ENCODE measurements at places on chromosomes 4 and X.

DNA sequence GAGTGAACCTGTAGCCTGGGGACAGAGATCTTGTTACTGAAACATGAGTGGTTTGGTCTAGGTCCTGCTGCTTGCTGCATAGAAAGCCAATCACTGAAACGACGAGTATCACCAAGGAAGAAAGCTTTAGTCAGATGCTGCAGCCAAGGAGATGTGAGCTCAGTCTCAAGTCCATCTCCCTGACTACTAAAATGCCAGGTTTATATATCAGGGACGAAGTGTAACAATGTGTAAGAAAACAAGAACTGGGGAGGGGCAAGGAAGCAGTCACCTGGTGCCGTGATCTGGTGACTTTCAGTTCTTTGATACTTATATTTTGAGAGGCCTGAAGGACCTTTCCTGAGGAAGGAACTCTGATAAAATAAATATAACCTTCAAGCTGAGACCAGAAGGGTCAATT lies 19.6 kb upstream of the ABRAXAS1 start:
- no peak for DNase-seq

- DNase-seq: no peak
These were observed 45.9 kb upstream of the GPRIN3 start for GRCh38 chr4:89353514-89353913.

- DNase-seq: no peak
These were observed 90.8 kb downstream of the SHOX start for GRCh38 chrX:721354-721753.

DNA sequence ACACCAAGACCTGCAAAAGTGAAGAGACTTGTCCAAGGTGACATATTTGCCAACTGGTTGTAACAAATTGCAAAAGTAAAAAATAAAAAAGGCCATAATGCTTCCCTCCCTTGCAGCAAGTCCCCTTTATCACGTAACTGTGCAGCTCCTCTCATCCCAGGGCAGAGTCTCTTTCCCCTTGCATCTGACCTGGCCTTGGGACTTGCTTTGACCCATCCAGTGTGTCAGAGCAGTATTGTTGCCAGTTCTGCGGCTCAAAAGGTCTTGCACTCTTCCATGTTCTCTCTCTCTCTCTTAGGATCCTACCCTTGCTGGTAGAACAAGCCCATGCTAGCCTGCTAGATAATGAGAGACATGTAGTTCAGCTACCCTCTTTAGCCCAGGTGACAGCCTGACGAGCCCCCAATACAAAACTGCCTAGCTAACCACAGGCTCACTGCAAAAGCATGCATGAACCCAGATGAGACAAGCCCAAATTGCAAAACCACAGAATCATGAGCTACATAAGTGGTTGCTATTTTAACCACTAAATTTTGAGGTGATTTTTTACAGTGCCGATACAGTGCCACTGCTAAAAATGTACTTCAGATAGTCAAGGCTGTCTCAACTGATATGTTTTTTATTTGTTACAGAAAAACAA lies 289.5 kb upstream of the PPARGC1A start:
- no peak for DNase-seq

GRCh38 chr4:140100771-140101170 lies 53.2 kb downstream of the MAML3 start:
- no peak for DNase-seq

- DNase-seq: no peak
These were observed 98.8 kb downstream of the KLHL4 start for GRCh38 chrX:87616371-87616770.

- no peak for DNase-seq
These were observed 39.6 kb upstream of the ZNF81 start for GRCh38 chrX:47797084-47797483.

- no peak for DNase-seq
These were observed 8.2 kb upstream of the PWWP3B start for GRCh38 chrX:106159861-106160282.

DNA sequence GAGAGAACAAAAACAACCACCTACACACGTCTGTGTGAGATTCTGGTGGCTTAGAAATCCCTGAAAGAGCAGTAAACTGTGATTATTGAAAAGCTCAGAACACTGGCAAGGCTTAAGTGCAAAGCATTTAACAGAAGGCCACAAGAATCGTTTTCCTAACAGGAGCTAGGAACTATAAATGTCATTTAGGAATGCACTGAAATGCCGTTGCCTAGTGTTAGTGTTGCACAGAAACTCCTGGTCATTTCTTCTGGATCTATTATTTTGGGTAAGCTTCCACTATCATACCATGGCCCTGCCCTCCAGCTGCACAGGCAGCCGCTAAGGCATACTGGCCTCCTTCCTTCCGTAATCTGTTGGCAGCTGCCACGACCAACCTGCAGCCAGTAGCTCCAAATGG lies 923.2 kb downstream of the NLGN4X start:
- DNase-seq: no peak

DNA sequence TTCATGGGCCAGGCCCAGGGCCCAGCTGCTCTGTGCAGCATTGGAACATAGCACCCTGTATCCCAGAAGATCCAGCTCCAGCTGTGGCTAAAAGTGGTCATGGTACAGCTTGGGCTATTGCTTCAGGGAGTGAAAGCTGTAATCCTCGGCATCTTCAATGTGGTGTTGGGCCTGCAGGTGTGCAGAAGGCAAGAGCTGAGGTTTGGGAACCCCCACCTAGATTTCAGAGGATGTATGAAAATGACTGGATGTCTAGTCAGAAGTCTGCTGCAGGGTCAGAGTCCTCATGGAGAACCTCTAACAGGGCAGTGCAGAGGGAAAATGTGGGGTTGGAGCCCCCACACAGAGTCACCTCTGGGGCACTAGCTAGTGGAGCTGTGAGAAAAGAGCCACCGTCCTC lies 341.7 kb downstream of the PPP3CA start:
- no peak for DNase-seq
